ENCODE measurements at places on chromosomes 13 and 19.

GRCh38 chr19:6532244-6532999 lies 1.6 kb downstream of the TNFSF9 start:
- no peak for DNase-seq

- DNase-seq = no peak
Measured at GRCh38 chr19:28489776-28490175, 723.2 kb downstream of the UQCRFS1 start.

GRCh38 chr19:16232127-16232526 lies 34.4 kb downstream of the AP1M1 start:
- no peak for DNase-seq

DNA sequence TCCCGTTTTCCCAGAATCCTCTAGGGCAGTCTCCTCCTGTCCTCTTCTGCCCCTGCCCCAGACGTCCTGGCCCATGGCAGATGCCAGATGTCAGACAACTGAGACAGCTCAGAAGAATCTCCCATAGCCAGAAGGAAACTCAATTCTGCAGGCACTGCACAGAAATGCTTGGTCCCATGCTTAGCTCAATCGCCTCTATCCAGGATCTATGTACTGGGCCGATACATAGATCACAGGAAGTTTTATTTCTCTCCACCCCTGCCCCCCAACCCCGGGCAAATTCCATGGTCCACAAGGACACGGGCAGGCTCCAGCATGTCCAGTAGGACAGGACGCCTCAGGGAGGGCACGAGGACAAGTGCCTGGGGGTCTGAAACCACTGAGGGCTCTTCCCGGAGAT lies 4.8 kb downstream of the MBD3 start:
- DNase-seq = no peak

- no peak for DNase-seq
Measured at GRCh38 chr13:40626561-40626960, 39.9 kb downstream of the FOXO1 start.

DNA sequence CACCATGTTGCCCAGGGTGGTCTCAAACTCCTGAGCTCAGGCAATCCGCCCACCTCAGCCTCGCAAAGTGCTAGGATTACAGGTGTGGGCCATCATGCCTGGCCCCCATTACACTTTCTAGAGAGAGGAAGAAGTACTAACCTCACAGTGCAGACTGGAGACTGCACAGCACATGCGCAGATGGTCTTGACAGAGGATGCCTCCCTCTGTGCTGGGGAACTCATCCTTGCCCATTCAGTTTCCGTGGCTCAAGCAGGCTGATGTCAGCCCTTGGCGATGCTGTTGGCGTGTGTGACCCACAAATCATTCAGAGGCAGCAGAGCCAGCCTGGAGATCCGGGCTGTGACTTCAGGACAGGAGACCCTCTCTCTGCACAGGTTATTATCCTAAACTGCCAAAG lies 14.6 kb upstream of the FFAR2 start:
- DNase-seq = no peak

- DNase-seq = no peak
Measured at GRCh38 chr13:103539721-103540381, 473.6 kb upstream of the SLC10A2 start.

DNA sequence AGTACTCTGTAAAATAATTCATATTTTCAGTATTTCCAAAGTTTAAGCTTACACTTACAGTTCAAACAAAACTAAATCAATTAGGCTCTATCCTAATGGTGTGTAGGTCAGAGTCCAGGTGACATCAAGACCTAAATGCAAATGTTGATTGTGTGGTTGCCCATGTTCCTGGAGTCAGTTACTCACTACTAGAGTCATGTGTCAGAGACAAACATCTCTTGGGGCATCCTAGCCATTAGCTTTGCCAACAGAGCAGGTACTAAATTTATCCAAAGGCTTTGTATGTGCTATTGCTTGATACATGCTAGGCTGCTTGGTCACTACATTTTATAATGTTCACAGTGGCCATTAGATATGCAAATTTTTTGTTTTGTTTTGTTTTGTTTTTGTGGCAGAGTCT lies 11.7 kb downstream of the SPRY2 start:
- no peak for DNase-seq

DNA sequence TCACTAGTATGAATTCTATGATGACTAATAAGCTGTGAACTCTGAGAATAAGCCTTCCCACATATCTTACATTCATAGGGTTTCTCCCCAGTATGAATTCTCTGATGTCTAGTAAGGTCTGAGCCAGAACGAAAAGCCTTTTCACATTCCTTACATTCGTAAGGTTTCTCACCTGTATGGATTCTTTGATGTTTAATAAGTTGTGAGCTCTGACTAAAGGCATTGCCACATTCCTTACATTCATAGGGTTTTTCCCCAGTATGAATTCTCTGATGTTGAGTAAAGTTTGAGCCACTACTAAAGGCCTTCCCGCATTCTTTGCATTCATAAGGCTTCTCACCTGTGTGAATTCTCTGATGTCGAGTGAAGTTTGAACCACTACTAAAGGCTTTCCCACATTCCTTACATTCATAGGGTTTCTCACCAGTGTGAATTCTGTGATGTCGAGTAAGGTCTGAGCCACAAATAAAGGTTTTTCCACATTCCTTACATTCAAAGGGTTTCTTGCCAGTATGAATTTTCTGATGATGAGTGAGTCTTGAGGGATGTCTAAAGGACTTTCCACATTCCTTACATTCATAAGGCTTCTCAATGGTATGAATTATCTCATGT lies 30.7 kb upstream of the ZFP82 start:
- DNase-seq = no peak

DNA sequence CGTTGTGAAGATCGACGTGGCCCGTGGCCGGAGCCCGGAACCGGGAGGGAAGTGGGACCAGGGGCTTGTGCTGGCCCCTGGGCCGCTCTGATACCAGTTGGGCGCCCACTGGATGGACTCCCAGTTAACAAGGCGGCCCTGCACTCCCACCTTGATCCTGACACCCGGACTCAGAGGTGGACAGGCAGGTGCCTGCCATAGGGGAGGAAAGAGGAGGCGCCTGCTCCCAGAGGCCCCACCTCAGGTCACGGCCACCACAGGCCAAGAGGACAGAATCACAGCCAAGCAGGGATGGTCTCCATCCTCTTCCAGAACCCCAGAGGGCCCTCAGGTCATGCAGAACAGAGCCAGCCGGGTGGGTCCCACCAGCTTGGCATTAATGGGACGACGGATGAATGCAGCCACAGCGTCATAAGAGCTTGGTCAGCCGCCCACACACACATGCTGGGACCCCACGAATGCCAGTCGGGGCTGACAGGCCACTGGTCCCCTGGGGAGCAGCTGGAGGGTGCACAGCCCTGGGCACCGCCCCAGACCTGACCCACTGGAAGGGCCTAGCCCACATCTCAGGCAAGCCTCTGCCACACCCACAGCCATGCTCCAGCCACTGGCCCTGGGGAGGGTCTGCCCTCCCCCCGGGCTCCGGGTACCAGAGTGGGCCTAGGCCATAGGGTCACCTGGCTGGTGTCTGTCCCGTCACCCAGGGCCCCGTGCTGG lies 9.6 kb upstream of the KLF16 start:
- DNase-seq = no peak

DNA sequence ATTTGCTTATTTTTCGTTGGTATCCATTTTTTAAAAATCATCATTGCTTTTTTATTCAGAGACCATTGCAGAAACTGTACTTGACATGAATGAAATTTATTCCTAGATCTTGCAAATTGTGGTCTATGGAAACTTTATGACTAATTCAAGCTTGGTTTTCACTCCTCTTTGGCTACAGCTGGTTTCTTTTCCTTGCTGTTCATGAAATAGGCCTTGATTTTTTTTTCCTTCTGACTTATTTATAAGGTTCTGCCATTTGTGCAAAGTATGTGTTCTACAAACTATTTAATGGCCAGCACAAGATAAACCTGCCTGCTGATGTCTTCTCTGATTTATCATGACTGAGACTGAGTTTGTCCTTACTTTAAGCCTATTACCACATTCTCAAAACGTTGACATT lies 764.0 kb upstream of the SLITRK5 start:
- DNase-seq = no peak
